ENCODE measurements at places on chromosomes 1 and 21. TPM values are rescaled to one million over a fixed set of nuclear protein-coding genes. Genes with fewer than 3 reads are reported as not detected.

The KCNJ9 gene
- total RNA-seq, result not detected

The FLG gene
- total RNA-seq, result not detected

The TTC22 gene
- 7.3 TPM for total RNA-seq

The GLIS1 gene
- 0.19 TPM for total RNA-seq

The NADK gene
- total RNA-seq, result 40.6 TPM

The EPHB2 gene
- 5.5 TPM for total RNA-seq

- no peak for DNase-seq
Observed at GRCh38 chr1:112006416-112007025, 17.1 kb upstream of the KCND3 start.

The TNFAIP8L2 gene
- 1.3 TPM for total RNA-seq

GRCh38 chr1:115090186-115090490 is 835 bp upstream of the TSPAN2 start:
- no peak for DNase-seq

GRCh38 chr1:180252638-180253536 is 22.8 kb downstream of the LHX4 start:
- DNase-seq, result peak; percentile 72

GRCh38 chr1:99607590-99607989 is 38.3 kb upstream of the PALMD start:
- DNase-seq, result no peak

- DNase-seq, result no peak
Observed at GRCh38 chr1:161737625-161738024, 12.0 kb upstream of the DUSP12 start.

The GJC2 gene
- 0.69 TPM for total RNA-seq

DNA sequence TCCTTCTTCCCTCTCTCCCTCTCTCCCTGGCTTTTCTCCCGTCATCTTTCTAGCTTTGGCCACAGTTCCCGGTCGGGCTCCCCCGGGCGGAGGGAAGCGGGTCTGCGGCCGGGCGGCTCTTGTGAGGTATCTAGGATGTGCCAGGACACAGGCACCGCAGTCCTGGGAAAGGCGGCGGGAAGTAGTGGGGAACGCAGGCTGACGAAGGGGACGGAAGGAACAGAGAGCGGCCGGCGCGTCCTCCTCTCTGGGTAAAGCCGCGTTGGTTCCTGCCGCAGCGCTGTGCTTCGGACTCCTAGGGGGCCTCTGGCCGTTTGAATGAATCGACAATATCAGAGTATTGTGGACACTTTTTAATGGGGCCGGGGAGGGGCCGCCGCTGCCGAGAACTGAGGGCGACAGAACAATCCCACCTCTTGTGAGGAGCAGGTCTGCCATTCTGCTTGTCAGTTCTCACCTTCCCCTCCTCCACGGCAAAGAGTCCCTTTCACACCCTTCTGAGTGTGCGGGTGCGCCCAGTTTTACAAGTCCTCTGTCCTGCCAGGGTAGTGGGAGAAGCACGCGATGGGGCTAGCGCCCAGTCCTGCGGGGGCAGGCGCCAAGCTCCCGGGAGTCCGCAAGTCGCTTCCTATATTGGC is 1.2 kb upstream of the LHX9 start:
- DNase-seq, result peak; percentile 57

DNA sequence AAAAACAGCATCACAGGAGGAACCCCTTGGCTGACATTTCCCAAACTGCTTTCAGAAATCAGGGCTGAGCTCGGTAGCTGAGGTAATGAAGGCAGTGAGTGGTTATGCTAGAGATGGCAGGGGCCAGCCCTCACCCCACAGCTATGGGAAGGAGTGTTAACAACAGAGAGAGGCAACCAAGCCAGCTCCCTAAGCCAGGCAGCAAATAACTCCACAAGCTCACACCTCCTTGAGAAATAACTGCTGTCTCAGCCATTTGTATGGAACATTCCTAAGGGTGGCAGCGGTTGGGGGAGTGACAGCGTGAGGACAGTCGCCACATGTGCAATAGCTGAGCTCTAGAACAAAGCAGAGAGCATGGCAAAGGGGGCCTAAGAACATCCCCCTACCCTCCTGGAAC is 42.6 kb downstream of the LMX1A start:
- DNase-seq, result no peak

The UBXN10 gene
- 0.67 TPM for total RNA-seq

Measured in pancreas (tissue), 10 donors.